T-cell (primary cell): ENCODE measurements at places on chromosomes 4 and X.

DNA sequence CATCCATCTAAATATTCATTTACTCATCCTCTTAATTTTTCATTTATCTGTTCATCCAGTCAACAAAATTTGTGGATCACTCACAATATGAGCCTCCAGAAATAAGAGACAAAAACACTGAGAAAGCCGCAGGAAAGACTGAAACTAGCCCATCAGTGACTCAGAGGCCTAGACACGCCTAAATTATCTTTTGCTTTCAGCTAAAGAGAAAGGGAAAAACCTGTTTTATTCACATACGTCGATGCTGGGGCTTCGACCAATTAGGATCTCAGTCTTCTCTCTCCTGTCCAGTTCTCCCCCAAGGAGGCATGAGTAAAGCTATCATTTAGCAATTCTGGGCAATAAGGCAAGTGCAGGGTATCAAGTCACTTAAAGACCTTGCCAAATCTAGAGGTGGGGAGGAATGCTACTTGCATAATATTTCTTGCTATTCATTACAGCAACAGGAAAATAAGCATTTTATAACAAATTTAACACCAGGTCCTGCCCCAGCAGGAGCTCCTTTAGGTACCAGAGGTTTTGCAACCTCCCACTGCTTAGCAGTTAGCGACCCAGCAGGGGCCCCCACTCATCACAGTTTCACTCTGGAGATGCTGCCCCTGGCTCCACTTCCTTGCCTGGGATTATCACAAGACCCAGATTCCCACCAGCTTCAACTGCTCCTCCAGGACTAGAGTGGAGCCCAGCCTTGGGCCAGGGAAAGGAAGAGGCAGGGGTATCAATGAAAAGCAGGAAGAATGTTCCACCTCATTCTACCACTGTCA, 30.1 kb upstream of the TMEM154 start:
- no peak for DNase-seq

GRCh38 chr4:177555007-177555574, 112.9 kb upstream of the AGA start:
- no peak for DNase-seq

- no peak for DNase-seq
Observed at GRCh38 chrX:140767646-140768045, 58.1 kb downstream of the LINC00632 start.

DNA sequence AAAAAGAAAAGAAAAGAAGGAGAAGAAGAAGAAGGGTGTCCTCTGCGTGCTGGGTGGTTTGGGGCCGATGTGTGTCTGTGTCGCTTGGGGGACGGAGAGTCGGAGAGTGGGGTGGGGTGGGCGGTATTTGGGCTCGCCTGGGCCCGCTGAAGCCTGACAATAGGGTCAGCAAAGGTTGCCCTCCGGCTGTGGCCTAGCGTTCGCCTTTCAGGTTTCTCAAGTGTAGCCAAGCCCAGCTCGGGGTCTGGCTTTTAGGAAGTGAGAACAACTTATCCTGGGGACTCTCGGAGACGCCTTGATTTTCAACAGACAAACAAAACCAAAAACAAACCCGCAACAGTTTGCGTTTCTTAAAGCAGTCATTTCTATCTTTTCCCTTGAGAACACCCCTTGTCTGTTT, 4.1 kb upstream of the SOX3 start:
- DNase-seq: no peak

- DNase-seq: no peak
Observed at GRCh38 chrX:54758114-54759055, 39.7 kb downstream of the ITIH6 start.

DNA sequence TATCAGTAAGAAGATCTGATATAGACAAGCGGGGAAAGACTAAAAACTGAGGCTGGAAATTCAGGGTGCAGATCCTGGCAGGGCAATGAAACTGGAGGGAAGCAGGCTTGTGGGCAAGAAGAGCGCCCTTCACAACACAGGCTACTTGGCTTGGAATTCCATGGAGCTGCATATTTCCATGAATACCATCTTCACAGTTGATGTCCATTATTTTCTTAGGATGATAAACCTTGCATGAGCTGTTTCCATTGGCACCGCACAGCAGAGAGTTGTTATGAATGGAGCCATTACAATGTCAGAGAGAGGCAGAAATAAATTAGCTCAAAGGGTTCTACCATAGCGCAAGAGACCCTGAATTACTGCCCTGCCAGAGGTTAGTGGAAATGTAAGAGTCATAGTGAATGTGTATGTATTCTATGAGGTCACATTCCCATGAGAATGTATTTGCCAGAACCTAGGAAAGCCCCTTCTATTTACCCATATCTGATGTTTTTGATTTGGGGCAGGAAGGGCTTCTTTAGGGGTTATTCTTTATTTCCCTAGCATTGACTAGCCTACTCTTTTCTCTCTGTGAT, 215.6 kb downstream of the PALLD start:
- no peak for DNase-seq

DNA sequence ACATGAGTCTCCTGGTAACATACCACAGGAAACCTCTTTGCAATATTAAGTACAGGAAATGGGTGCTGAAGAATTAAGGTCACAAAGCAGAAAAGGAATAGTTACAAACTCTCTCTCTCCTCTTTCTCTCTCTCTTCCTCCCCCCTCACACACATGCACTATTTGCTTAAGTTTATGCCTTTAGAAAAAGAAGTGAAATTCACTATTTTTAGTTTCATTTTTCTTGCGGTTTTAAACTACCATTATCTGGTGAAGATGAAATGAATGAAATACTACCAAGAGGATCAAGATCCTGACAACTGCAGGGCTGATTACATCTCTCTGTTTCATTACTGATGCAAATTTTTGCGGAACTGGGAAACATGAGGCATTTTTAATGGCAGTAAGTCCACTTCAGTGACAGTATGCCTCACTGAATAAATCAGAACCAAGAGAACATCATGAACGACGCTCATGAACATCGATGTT, 64.3 kb upstream of the FTHL17 start:
- DNase-seq: no peak

DNA sequence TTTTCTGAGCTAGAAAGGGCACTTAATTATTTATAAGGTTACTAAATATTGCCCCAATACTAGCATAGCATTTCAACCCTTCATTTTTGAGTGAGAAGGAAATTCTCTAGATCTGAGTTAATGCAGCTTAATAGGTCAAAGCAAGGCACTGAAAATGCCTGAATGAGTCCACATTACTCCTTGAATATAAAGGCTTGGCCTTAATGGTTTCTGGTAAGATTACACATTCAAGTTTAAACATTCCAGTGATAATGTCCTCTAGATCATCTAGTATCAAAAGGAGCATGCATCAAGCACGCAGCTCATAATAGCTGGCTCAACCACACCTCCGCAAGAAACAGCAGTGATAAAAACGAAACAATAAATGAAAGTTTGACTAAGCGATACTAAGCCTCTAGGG, 87.5 kb downstream of the SPANXN3 start:
- no peak for DNase-seq

DNA sequence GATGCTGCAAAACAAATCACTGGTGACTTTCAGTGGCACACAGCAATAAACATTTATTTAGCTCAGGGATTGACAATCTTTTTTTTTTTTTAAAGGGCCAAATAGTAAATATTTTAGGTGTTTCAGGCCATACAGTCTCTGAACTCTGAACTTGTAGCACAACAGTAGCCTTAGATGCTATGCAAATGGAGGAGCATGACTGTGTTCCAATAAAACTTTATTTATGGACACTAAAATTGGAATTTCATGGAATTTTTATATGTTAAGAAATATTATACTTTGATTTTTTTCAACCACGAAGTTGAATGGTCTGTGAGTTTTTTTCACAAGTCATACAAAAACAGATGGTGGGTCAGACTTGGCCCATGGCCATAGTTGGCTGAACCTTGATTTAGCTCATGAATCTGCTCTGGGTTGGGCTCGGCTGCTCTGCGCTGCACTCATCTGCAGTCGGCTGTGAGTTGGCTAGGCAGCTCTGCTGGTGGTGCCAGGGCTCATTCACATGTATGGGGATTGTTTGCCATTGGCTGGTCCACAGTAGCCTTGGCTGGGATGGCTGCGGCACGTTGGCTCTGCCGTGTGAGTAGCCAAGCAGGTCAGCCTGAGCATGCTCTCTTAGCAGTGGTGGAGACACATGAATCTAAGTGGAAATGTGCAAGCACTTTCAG, 231.7 kb upstream of the PGRMC2 start:
- DNase-seq: no peak

DNA sequence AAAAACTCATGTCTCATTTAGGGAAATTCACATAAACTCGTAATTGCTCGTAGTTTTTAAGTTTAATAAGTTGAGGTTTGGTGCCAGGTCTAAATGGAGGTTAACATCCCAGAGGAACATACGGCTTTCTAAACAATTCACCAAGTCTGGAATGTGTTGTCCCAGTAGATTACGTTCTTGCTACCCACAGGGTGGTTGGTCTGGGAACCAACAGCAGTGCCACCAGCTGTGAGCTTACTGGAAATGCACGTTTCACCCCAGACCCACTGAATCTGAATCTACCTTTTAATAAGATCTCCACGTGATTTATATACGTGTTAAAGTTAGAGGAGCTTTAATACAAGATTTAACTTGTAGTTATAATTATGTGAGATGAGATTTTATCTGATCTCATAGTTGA, 134.3 kb downstream of the BMPR1B start:
- DNase-seq: no peak

GRCh38 chrX:137565318-137565904, 516 bp upstream of the ZIC3 start:
- DNase-seq: no peak

DNA sequence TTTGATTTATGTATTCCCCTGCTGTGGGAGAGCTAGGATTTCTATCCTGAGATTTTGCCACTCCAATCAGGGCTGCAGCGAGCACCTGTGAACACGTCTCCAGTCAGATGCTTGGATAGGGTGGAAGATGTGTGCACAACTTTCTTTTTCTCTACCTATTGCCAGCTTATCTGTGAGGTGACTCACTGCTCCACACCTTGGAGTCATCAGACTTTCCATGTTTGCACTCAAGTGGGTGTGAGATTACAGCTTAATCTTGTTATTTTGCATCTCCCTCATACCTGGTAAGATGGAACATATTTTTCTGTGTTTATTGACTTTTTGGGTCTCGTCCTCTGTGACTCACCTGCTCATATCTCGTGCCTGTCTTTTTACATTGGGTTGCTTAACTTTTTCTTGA, 32.2 kb downstream of the PSAPL1 start:
- DNase-seq: no peak

GRCh38 chr4:183797445-183798300, 107.4 kb upstream of the STOX2 start:
- no peak for DNase-seq

DNA sequence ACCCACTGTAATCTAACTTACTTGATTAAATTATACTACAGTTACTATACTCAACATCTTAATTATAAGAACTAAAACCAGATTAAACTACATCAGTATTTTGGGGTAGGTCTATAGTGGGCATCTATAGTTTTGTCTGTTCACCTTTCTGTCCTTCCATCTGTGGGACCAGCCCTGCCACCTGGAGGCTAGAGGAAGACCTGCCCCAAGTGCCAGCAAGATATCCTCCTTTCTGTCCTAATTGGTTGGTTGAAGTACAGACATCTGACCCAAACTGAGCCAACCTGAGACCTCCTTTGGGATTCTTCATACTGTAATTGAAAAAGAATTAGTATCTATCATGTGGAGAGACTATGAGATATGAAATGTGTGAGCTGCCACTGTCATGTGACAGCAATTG, 172.2 kb upstream of the TLL1 start:
- no peak for DNase-seq

GRCh38 chrX:51608126-51608525, 10.6 kb downstream of the CENPVL3 start:
- DNase-seq: no peak

DNA sequence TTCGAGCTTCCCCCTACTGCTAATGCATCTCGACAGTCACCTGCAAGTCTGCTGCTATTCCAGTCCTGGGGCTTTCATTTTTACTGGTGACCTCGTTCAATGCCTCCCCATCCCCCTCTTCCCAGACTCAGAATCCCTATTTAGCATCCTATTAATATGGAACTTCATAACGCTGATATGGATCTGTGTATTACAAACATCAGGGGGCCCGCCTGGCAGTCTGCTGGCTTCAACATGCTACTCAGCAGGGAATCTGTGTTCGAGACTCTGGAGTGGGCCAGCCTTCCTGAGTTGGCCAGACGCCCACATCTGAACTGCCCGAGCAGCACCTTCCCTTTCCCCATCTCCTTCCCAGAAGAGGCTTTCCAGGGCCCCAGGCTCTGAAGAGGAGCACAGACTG, 173.9 kb upstream of the PPARGC1A start:
- DNase-seq: no peak

- DNase-seq: no peak
Observed at GRCh38 chr4:98092833-98093439, 50.3 kb downstream of the STPG2 start.

DNA sequence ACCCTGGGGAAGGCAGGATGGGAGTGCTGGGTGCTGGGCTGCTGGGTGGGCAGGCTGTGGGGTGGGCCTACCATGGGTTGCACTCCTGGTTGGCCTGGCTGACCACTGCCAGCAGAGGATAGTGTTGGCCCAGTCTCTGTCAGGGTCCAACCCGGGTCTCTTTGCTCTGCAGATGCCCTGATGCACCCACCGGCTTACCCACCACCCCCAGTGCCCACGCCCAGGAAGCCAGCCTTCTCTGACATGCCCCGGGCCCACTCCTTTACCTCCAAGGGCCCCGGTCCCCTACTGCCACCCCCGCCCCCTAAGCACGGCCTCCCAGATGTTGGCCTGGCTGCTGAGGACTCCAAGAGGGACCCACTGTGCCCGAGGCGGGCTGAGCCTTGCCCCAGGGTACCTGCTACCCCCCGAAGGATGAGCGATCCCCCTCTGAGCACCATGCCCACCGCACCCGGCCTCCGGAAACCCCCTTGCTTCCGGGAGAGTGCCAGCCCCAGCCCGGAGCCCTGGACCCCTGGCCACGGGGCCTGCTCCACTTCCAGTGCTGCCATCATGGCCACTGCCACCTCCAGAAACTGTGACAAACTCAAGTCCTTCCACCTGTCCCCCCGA, 14.2 kb upstream of the ADD1 start:
- DNase-seq: no peak

- DNase-seq: peak; percentile 10
Observed at GRCh38 chr4:163681208-163681821, 186.8 kb downstream of the TMA16 start.

GRCh38 chrX:29940750-29941149, 274.6 kb upstream of the MAGEB2 start:
- no peak for DNase-seq

DNA sequence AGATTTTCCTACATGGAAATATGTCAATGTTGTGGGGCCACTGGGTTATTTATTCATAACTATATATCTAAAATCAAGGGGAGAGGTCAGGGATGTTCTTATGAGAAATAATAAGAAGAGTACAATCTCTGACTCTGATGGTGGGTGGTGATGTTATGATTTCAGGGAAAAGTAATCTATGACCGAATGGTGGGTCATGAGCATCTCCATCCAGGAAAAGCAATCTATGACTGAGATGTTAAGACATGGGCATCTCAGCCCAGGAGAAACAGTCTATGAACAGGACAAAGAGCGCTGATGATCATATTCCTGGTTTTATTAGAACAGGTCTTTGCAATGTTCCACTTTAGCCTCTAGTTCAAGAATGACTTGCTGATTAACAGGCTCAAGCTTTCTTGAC, 137.1 kb downstream of the ARSF start:
- DNase-seq: no peak
